ENCODE measurements at places on chromosomes 5 and 9.
A peak's percentile ranks its signal among the peaks of the same experiment; 100 is the strongest.

GRCh38 chr5:83724001-83724400, 3.3 kb upstream of the HAPLN1 start:
- DNase-seq = no peak

DNA sequence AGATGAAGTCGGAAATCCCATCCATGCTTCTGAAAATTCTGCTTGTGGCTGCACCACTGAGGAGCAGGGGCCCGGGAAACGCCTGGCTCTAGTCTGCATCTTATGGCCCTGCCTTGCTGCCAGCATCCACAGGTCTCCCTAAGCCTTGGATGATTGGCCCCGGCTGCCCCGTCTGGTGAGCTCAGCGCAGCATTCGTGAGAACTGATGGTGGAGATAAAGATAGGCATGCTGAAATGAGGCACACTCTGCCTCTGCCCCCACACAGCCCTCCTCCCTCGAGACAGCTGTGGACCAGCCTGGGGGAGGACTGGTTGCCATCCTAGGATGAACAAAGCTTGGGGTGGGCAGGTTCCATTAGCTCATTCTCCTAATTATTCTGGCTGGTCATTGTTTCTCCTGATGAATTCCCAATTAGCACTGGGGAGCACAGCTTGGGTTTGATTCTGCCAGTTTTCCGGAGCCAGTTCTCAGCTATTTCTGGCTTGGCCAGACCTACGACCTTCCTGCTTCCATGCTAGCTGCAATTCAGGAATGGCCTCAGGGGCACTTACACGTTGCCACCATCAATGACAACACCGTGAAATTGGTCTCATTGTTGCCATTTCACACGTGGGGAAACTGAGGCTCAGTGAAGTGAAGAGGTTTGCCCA, 62.8 kb upstream of the CPEB4 start:
- peak; percentile 70 for DNase-seq

DNA sequence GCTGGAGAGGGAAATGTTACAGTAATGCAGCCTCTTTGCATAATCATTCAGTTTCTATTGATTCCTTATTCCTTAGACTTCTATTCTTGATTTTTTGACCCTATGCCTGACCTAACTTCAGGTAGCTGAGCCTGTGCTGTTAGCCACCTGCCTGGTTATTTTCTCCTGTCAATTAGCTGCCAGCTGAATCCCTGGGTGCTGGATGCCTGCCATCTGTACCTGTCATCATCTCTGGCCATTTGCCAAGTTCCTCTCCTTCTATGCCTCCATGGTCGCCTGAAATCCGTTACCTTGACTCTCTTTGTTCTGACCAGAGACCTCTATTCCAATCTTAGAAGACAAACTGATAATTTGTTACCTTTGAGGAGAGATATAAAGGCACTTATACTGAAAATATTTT, 178.3 kb downstream of the CAVIN4 start:
- DNase-seq = peak; percentile 28

DNA sequence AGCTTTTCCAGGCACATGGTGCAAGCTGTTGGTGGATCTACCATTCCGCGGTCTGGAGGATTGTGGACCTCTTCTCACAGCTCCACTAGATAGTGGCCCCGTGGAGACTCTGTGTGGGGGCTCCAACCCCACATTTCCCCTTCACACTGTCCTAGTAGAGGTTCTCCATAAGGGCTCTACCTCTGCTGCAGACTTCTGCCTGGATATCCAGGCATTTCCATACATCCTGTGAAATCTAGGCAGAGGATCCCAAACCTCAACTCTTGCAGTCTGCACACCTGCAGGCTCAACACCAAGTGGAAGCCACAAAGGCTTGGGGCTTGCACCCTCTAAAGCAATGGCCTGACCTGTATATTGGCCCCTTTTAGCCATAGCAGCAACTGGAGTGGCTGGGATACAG, 283.4 kb upstream of the KLF4 start:
- no peak for DNase-seq

GRCh38 chr5:150082889-150083288, 3.5 kb downstream of the CSF1R start:
- DNase-seq = no peak

GRCh38 chr5:26945901-26946300, 92.5 kb downstream of the CDH9 start:
- no peak for DNase-seq

DNA sequence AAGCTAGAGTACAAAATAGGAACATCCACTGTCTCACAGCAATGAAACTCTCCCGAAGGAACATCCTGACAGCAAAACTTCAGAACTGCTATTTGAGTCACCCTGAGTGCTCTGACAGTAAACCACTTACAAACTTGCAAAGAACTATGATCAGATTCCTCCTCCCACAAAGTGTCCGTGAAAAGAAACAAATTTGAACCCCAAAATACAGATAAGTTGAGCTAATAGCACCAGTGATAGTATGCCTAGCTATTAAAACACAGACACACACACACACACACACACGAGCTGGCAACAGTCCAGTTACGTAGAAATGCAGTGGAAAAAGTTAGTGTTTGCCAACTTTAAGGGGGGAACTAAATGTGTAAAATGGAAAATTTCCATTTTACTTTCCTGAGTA, 3.1 kb upstream of the GLIS3 start:
- no peak for DNase-seq

DNA sequence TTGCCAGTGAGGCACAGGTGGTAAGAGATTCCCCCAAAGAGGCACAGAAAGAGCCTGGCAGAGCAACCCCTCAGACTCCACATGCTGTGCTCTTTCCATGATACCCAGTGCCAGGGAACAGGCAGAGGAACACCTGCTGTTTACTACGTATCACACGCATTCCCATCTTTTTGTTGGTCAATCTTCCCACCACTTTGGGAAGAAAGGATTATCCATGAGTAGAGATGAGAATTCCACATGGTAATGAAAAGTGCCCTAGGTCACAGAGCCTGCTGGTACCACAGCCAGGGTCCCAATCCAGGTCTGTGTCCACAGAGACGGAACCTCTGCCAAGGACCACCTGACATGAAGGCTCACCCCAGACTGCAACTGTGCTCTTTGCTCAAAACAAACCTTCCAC, 86.6 kb downstream of the LHFPL2 start:
- DNase-seq = no peak

- no peak for DNase-seq
Measured at GRCh38 chr5:122494109-122494508, 182.1 kb downstream of the SNCAIP start.

- peak; percentile 20 for DNase-seq
Measured at GRCh38 chr5:124678468-124678867, 68.0 kb downstream of the ZNF608 start.

GRCh38 chr5:135216471-135217343, 182.3 kb downstream of the MACROH2A1 start:
- no peak for DNase-seq

- no peak for DNase-seq
Measured at GRCh38 chr9:78038620-78039300, 7.1 kb upstream of the GNAQ start.

DNA sequence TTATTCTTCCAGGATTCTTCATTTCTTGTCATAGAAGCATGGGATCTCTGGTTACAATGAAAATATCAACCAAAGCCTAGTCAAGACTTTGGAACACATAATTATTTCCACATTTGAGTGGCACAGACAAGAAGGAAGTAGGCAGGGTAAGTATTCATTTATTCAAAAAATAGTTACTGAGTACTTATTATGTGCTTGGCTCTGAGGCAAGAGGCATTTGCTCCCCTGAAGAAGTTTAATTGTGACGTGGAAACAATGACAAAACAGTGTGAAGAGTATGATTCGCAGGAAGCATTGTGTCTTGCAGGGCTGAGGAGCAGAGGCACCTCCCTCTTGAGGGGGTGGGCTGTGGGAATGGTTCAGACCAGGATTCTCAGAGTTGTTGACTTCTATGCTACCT, 45.0 kb upstream of the TNFSF15 start:
- DNase-seq = no peak

GRCh38 chr9:14312719-14313377, 1.1 kb downstream of the NFIB start:
- DNase-seq = peak; percentile 48

GRCh38 chr5:172724242-172725183, 46.5 kb downstream of the DUSP1 start:
- no peak for DNase-seq

DNA sequence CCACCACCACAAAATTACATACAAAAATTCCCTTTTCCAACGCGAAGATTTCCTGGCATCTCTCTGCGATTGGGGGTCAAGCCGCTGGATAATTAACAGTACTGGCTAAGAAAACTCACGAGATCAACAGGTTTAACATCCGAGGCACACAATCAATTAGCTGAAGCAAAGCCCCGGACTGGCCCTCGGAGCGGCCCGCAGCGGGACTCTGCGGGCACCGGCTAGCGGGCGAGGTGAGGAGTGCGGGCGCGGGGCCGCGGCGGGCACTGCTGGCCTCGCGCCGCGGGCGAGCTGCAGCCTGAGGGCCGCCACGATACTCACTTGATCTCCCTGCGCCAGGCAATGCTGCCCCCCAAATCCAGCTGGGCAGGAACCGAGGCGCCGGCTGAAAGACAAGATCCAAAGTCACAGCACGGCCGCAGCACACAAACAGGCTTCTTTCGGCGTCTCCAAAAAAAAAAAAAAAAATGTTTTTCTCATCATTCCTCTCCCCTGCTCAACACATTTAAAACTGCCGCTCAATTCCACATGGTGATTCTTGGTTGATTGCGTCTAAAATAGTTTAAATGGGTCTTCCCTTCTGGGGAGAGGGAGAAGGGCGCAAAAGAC, 210.2 kb downstream of the MEF2C start:
- no peak for DNase-seq

- DNase-seq = no peak
Measured at GRCh38 chr5:130109152-130109551, 204.9 kb downstream of the CHSY3 start.

- DNase-seq = no peak
Measured at GRCh38 chr5:59716966-59717500, 176.5 kb downstream of the PDE4D start.

- DNase-seq = peak; percentile 14
Measured at GRCh38 chr5:158465086-158465972, 606.4 kb upstream of the CLINT1 start.

DNA sequence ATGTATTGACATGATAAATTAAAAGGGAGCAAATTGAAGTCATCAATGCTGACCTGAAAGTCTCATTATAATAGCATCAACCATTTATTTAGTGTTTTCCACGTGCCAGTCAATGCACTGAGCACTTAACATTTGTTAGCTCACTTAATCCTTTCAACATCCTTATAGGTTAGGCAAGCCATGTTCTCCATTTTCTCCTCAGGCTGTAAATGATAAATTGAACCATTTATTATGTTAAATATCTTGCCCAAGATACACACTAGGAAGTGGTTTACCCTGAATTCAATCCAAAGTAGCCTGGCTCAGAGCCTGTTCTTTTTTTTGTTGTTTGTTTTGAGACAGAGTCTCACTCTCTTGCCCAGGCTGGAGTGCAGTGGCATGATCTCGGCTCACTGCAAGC, 25.0 kb upstream of the SNX2 start:
- no peak for DNase-seq

DNA sequence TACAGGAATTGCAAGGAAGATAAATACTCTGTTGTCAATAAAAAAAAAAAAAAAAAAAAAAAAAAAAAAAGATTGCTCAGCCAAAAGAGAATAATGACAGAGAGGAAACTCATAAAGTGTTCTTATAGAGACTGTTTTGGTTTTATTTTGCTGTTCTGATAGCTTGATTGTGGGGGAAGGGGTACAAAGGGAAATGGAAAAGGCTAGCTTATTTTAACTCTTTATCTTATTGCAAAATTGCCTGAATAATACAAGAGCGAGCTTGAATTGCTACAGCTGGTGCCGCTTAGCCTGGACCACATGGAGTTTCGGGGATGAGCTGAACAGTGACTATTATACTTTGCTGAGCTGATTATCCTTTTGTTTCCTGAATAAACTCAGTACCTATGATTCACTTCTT, 31.0 kb upstream of the SHISAL2B start:
- DNase-seq = no peak

- DNase-seq = no peak
Measured at GRCh38 chr5:154401355-154401754, 44.4 kb upstream of the SAP30L start.

DNA sequence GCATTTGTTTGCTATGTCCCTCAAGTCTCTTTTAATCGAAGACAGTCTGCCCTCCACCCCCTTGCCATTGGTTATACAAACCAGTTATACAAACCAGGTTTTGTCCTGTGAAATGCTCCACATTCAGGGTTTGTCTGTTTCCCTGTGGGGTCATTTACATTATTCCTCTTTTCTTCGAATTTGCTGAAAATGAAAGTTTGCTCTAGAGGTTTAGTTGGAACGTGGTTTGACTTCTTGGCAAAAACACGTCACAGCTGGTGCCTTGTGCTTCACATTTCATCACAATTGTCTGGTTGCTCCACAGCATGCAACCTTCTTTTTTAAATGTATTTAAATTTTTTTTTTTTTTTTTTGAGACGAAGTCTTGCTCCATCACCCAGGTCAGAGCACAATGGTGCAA, 4.2 kb upstream of the HAVCR2 start:
- no peak for DNase-seq

GRCh38 chr9:81814794-81815464, 113.3 kb upstream of the SPATA31D4 start:
- DNase-seq = no peak

- no peak for DNase-seq
Measured at GRCh38 chr9:131918481-131918880, 161.2 kb downstream of the MED27 start.

DNA sequence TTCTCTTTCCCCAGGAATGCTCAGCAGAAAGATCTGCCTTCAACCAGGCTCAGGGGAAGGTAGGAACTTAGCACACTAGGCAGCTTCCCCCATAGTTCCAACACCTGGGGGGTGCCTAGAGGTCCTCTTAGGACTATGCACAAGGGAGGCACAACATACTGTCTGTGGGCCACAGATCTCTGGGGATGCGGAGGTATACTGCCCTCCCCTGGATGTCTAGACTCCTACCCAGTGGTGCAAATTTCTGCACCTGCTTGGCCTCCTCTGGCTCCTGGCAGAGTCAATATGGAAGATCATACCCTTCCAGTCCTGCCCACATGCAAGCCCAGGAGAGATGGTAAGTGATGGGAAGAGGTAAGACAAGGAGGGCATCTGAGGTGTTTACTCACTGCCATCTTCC, 247.5 kb upstream of the DAPK1 start:
- DNase-seq = no peak

DNA sequence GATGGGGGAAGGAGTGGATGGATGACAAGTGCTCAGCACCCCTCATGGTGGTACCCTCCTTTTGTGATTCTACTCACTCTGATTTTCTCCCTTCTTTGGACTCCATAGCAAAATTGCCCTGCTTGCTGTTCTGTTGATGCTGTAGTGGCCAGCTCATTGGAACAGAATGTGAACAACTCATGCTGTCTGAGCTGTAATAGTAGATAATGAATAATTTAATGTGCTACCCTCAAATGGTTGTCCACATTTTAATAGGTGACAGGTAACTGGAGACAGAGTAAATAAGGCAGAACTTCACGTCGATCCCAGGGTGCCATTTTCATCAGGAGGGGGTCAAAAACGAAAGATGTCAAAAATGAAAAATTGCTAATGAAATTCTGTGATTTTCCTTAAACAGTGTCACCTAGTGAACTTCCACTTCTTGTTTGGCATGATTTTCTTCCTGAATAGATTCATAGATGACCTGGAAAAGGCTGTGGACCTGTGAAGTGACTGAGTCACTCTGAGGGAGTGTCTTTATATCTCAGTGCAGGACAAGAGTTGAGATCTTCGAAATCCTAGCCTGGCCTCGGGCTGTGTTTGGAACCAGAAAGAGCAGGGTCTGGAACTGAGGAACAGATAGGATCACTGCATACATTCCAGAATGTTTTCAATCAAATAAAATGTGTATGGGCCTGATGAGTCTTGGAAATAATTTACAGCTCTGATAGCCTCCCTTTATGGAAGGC, 270.2 kb downstream of the PSAT1 start:
- DNase-seq = peak; percentile 32

- DNase-seq = no peak
Measured at GRCh38 chr5:17359451-17360011, 138.5 kb upstream of the TAF11L2 start.

All from BE2C (cell line).